Stimulated activated CD8-positive, alpha-beta memory T cell treated with anti-CD3 and anti-CD28 coated beads, Interleukin-7, amount 100 ng/mL, for 24 hours (primary cell): ENCODE measurements at places on chromosomes 7 and 10.

GRCh38 chr7:20359341-20359963, 28.8 kb downstream of the ITGB8 start:
- DNase-seq, result no peak

DNA sequence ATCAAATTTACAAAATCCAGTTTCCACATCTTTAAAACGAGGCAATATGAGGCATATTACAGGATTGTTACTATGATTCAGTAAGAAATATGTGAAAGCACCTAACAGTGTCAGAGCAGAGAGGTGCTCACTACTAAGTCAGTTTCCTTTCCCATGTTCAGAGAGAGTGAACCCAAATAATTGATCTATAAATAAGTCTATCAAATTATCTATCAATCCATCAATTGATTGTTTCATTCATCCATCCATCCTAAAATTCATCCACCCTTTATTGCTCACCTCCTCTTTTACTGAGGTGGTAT, 340.8 kb downstream of the SUGCT start:
- no peak for DNase-seq

GRCh38 chr7:53326634-53327033, 291.2 kb downstream of the POM121L12 start:
- DNase-seq, result no peak

DNA sequence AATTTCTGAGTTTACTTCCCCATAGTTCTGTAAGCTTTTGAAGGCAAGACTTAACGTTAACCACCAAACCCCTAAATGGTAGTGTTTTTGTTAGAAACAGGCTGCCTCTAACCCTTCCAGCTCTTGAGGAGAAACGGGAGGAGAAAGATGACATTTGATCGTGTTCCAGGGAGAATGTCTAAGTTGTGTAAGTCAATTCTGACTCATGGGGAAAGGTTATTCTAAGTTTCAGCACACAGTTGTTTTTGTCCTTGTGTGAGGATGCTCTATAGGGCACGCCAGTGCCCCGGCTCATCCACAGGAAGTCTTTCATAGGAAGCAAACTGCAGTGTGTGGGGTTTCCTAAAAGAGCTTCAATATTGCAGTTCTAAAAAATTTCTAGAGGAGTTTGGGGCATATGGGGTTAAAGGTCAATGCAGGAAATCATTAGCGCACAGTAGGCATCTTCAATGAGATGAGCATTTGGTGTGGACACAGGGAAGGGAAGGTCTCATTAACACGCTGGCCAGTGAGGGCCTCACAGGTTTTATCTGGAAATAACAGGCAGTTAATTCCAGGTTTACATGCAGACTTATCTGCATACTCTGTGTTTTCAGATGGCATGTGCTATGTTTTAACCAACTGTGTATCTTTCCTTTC, 638.2 kb upstream of the IGFBP3 start:
- DNase-seq, result no peak

- no peak for DNase-seq
Observed at GRCh38 chr10:78589687-78590086, 479.1 kb upstream of the ZMIZ1 start.

- no peak for DNase-seq
Observed at GRCh38 chr10:5117026-5117425, 22.8 kb downstream of the AKR1C3 start.

DNA sequence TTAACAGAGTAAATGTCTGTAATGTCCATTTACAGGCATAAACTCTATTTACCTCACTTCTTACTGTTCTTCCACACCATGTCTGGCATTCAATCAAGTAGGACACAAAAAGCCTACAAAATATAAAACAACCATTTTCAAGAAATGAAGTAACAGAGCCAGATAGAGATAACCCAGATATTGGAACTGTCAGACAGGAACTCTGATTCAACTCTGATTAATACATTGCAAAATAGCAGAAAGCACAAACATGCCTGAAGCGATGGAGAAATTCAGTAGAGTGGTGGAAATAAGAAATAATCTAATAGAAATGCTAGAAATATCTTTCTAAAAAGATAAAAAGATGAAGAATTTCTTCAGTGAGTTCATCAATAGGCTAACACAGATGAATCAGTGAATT, 964.4 kb downstream of the PCDH15 start:
- no peak for DNase-seq

DNA sequence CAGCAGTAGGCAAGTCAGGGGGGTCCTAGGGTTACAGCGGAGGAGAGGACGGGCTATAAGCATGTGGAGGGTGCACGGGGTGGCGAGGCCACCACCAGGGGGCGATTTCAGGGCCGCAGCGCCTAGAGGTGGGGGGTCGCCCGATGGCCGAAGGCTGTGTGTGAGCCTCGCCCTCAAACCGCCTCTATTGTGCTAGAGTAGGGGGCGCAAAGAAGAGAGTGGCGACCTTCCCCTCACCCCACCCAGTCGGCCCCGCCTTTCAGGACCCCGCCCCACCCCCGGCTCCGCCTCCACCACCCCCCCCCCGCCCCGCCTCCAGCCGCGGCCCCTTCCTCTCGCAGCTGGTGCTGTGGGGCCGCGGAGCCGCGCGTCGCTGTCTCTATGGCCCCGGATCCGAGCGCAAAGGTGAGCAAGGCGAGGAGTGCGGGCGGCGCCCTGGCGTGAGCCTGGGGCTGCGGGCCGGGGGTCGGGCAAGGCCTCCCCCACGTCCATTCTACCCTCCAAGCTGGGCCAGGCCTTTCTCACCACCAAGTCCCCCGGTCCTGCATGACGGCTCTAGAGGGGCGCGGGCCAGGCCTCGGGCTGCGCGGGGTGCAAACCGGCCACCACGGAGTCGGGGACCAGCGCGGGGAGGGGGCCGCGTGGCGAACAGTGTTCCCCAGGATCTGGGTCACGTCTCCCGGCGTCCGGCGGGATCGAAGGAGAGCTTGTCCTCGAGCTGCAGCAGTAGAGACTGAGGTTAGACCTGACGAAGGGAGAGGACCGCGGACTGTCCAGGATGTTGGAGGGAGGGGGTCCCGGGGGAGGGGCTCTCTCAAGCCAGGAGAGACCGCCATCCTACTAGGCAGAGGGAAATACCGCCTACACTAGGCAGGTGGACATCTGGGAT, at the start of gene SEMA4G:
TSS of gene SEMA4G (plus strand) at position 318 of the 889 bp plus-strand sequence. CDS start 3,409 bp downstream, outside the sequence.
- DNase-seq, result no peak

- no peak for DNase-seq
Observed at GRCh38 chr7:105773030-105773460, 103.4 kb downstream of the ATXN7L1 start.

GRCh38 chr7:55550010-55550663, 22.2 kb downstream of the VOPP1 start:
- no peak for DNase-seq

GRCh38 chr10:104557966-104558365, 83.1 kb upstream of the SORCS3 start:
- no peak for DNase-seq

DNA sequence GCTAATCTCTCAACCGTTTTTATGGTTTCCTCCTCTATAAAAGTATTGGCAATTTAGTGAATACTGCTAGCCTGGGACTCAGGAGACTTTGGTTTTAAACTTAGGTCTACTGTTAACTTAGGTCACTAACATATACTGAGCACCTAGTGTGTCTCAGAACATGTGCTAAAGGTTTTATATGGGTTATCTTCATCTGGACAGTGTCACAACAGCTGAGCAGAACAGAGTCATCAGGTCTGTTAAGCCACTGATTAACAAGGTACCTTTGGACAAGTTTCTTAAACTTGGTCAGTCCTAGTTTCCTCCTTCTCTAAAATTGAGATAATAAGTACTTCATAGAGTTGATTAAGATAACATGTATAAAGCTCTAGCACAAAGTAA, 30.6 kb downstream of the NET1 start:
- DNase-seq, result no peak

DNA sequence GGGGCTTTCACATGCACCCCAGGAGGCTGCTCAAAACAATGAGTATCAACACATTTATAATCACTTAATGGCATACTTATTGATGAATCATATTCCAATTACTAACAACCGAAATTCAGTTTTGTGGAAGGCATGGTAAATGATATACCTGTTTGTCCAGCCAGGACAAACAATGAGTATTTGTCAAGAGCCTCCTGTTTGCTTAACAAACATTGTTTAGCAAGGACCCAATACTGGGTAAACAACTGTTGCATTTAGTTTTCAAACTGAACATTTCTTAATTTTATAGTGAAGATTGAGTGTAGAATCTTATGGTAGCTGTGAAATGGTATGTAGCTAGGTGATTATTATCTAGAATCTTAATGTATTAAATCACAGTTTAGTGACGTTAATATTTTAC, 473.7 kb downstream of the ATRNL1 start:
- DNase-seq, result no peak

DNA sequence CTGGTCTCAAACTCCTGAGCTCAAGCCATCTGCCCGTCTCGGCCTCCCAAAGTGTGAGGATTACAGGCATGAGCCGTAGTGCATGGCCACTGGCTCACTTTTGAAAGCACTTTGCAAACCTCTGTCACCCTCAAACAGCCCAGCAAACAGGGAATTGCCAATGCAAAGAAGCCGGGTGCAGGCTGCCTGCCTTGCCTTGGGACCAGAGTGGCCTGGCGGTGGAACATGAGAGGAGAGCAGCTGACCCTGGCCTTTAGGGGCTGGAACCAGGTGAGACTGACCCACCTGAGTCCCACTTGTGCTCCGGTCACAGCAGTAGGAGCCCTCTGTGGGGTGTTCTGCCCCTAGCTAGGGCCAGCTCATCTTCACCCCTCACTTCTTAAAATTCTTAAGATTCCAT, 237.1 kb upstream of the GALNT17 start:
- DNase-seq, result no peak

DNA sequence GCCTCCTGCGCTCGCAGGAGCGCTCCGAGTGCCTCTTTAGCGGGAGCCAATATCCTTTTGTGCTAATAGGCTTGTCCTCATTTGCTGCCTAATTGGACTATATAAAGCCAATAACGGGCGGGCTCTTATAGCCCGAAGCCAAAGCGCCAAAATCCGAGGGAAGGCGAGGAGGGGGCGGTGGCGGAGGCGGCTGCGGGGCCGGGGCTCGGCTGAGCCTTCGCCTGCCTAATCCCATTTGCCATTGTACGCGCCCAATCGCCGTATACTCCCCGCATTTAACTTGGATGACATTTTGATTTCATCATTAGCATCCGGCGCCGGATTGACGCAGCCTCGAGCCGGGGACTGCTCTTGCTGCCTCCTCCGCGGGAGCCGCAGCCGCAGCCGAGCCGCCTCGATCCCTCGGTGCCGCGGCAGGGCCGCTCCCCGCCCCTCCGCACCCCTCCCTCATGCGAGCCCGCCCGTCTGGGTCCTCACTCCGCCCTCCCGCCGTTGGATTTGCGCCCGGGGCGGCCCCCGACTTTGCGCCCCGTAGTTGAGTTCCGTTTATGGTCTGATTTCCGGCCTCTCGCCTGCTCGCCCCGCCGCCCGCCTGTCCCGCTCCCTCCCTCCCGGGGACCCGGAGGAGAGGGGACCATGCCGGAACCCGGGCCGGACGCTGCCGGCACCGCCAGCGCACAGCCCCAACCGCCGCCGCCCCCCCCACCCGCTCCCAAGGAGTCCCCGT, at the start of gene HMX3:
TSS of gene HMX3 (plus strand) at position 556 of the 727 bp plus-strand sequence. CDS start at position 637, 81 bp downstream.
- DNase-seq, result no peak

GRCh38 chr10:11838298-11838852, 15.2 kb downstream of the PROSER2 start:
- no peak for DNase-seq

DNA sequence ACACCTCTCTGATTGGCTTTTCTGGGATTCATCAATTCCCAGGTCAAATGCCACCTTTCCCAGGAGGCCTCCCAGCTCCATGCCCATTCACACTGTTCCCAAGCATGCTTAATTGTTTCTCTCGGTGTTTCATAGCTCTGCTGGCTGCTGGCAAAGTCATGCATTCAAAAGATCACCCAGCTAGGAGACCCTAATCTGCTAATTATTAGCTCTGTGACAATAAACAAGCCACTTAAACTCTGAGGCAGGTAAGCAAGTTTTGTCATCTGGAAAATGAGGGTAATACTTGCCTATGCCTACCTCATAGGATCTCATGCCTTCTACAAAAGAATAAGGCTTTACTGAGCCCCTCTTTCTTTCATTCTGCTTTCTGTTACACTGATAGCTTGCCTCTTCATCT, 828 bp upstream of the KEL start:
- DNase-seq, result no peak

- no peak for DNase-seq
Observed at GRCh38 chr10:129800796-129801340, 163.2 kb downstream of the EBF3 start.

GRCh38 chr7:112138325-112138852, 67.8 kb downstream of the DOCK4 start:
- DNase-seq, result no peak

GRCh38 chr7:115631782-115632181, 398.8 kb downstream of the TFEC start:
- DNase-seq, result no peak

GRCh38 chr7:119748251-119748860, 524.6 kb upstream of the KCND2 start:
- DNase-seq, result no peak

GRCh38 chr7:69803699-69804516, 205.6 kb downstream of the AUTS2 start:
- no peak for DNase-seq

GRCh38 chr10:131885391-131886165, 15.2 kb upstream of the PPP2R2D start:
- DNase-seq, result peak; percentile 72

- no peak for DNase-seq
Observed at GRCh38 chr10:29050081-29050480, 238.8 kb upstream of the LYZL1 start.

- no peak for DNase-seq
Observed at GRCh38 chr7:122487131-122487530, 182.6 kb upstream of the FEZF1 start.

DNA sequence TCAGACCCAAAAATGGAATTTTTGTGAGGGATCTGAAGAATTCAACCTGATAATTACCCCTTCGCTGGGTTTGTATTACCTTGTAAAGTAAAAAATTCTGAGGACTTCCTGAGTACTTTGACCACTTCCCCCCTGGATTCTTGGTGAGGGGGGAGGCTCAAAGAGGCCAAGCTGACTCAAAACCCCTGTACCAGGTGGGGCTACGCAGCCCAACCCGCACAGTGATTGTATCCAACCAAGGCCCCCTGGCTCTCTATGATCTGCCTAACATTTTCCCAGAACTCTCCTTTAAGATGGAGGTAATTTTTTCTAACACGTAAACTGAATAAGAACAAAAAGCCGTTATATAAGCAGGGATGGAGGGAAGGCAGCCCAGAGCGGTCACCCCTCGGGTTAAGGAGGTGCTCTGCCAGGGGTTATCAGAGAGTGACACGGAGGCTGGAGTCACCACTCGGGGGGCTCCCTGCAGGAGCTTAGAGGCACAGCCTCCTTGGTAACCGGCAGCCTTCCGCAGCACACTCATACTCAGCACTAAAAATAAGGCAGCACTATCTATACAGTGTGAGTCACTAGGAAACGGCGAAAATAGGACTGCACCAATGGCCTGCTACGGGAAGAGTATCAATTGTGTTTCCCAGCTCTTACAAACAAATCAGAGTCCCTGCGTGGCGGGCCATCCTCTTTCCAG, 255.4 kb downstream of the ELMO1 start:
- DNase-seq, result no peak
